ENCODE measurements at places on chromosomes 5 and 9.

DNA sequence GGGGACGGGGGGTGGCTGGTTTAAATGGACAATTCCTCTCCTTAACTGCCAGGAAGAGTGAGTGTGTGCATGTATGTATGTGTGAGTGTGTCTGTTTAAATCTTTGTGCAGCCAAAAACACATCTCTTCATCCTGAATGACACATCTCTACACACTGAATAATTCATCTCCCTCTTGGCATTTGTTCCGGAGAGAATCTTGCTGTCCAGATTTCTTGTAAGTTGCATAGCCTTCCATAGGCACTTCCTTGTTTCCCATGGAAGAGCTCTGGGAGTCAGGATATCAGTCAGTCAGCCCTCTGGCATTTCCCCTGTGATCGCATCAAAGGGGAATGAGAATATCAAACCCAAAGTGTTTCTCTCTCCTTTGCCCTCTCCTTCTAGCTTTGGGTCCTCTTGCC, 74.7 kb downstream of the WWC1 start:
- no peak for DNase-seq

DNA sequence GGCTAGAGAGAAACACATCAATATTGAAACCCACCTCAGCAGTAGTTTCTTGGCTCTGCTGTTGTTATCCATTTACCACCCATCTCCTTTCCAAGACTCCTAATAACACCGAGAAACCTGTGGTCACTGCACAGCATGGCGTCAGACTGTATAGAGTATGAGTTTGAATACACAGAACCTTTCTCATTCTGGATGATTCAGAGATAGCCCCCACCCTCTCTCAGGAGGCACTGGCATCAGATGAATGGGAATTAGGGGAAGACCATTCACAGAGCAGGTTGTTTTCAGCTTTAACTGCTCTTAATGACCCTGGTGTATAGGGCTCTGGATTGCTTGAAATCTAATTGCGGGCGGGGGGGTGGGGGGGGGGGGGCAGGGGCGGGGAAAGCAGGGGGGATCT, 86.7 kb downstream of the GPR21 start:
- no peak for DNase-seq

GRCh38 chr9:113589890-113590289, 126.4 kb downstream of the RGS3 start:
- no peak for DNase-seq

DNA sequence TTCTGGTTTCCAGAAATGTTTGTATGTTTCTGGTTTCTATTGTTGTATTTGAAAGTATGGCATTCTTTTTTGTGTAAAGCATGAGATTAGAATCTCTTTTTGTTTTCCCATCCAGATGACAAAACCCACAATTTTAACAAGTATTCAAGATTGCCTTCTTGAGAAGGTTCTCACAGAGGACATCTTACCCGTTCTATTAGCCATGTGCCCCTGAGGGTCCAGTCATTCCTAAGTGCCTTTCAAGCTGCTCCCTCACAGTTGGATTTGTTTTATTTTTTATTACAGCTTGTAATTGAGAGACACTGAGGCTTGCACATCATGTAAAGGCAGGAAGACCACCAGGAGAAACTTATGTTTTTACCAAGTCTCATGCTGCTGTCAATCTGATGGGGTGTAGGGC, 19.3 kb upstream of the LOX start:
- no peak for DNase-seq

DNA sequence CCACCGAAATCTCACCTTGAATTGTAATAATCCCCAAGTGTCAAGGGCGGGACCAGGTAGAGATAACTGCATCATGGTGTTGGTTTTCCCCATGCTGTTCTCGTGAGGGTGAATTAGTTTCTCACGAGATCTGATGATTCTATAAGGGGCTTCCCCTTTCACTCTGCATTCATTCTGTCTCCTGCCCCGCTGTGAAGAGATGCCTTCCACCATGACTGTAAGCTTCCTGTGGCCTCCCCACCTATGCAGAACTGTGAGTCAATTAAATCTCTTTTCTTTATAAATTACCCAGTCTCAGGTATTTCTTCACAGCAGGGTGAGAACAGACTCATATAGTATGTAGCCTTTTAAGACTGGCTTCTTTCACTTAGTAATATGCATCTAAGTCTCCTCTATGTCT, 128.1 kb upstream of the NR5A1 start:
- no peak for DNase-seq

DNA sequence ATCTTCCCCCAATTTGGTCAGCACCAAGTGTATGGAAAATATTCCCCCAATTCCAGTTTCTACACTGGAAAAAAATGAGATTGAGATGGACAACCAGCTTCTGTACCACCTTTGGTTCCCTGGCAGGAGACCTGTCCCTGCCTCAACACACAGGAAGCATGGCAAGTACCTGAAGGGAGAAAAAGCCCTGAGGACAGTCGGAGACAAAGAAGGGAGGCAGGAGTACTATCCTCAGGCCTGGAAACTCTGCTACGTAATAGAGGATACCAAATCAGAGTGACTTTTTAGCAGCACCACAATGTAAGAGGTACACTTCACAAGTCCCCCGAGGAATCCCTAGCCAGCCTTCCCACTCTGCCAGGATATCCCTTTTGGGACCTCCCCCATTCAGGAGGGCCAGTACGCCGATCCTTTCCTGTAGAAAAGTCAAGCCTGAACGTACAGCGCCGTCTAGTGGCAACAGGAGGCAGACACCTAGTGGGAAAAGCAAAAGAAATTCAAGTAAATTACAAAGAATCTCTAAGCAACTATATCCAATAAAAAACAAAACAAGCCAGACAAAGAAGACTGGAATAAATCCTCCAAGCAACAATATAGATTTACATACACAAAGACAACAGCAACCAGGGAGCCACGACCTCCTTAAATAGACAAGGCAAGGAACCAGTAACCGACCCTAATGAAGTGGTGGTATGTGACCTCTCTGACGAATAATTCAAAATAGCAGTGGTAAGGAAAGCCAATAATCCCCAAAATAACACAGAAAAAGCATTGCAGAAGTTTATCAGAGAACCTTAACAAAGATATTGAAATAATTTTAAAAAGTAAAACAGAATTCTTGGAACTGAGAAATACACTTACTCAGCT, 63.3 kb upstream of the SLCO6A1 start:
- DNase-seq, result no peak

- no peak for DNase-seq
Observed at GRCh38 chr5:160297004-160297403, 15.4 kb downstream of the CCNJL start.

- no peak for DNase-seq
Observed at GRCh38 chr5:17730421-17730820, 96.2 kb downstream of the TAF11L14 start.

DNA sequence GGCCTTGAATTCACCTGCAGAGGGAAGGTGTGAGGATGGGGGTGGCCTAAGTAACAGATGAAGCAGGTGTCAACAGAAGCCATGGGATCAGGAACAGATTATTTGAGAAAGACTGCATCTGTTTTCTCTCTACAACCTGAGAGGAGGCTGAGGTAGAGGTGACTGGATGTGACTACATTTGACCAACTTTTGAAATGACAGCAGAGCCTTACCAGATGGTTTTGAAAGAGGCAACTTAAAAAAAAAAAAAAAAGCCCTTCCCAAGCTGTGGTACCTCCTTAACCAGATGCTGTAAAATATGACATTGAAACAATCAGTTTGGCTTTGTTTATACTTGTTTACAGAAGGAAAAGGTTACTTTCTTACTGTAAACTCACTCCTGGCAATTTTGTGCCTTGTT, 108.6 kb downstream of the TRIO start:
- DNase-seq, result no peak

DNA sequence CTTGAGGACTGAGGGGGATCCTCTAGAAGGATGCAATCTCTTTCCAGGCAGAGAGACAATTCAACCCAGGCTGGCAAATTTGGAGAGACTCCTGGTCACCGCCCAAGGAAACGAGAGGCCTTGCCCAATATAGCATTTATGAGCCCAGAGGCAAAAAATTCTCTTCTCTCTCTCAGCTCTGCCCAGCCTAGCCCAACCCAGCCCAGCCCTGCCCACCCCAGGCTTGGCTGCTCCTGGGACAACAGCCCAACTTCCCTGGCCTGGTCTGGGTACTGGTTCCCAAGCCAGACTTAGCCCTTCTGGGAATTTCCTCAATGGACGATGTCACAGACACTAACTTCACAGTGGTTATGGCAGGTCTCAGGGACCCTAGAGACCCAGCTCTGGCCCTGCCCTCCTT, 116.5 kb downstream of the PSD2 start:
- DNase-seq, result no peak

DNA sequence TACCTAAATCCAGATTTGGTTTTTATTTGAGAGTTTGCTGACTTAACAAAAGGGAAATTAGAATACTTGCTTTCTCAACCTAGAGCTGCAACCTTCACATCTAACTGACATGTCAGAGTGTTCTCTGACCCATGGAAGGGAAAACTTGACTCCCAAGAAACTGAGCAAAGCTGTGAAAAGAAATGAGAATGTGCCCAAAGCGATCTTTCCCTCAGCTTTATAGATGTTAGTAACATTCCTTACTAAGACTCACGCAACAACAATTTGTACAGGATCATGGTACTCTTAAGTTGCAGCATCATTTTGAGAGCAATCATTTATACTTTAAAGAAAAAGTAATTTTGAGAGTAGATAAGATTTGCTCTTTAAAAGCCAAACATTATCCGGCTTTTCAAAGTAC, 117.0 kb upstream of the FBXL7 start:
- DNase-seq, result no peak

GRCh38 chr9:110700953-110701352, 32.4 kb downstream of the MUSK start:
- DNase-seq, result no peak
